ENCODE measurements at places on chromosomes 3 and 15. TPM values are rescaled to one million over a fixed set of nuclear protein-coding genes. Genes with fewer than 3 reads are reported as not detected.

GRCh38 chr3:64342940-64343688, 117.8 kb upstream of the PRICKLE2 start:
- DNase-seq = no peak

DNA sequence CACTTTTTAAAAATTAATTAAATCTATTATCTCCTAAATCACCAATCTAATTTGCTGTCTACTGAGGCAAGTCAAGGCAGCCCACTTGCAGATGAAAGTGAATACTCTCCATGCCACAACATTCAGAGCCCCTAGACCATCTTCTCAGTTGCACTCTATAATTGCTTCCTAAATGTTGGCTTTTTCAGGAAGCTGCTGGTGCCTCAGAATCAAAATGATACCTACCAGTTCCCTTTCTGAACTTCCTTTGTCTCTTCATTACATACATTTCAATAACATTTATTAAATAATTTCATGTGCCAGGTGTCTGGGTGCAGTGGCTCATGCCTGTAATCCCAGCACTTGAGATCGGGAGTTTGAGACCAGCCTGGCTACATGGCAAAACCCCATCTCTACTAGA, 124.1 kb downstream of the SERPINI1 start:
- no peak for DNase-seq

- no peak for DNase-seq
Measured at GRCh38 chr15:99174567-99175395, 69.9 kb downstream of the SYNM start.

- no peak for DNase-seq
Measured at GRCh38 chr3:100413613-100414012, 12.3 kb downstream of the LNP1 start.

CASR gene
- not detected for total RNA-seq

KIF15 gene
- total RNA-seq = 15.0 TPM

DNA sequence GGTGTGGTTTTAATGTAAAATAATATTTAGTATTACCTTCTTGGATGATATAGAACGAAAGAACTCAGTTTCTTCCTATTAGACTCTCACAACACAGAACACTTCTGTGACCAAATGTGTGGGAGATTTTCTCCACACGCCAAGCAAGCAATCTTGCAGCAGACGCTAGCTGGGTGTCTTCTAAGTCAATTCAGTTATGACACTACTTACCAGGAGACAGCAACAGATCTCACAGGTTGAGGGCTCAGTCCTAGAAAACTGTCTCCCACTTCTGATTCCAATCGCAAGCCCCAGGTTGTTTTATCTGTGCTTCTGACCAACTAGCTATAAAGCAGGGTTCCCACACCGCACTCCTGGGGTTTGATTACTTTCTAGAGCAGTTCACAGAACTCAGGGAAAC, 41.2 kb downstream of the HERC1 start:
- no peak for DNase-seq
